ENCODE measurements at places on chromosomes 5 and 9.
A peak's percentile ranks its signal among the peaks of the same experiment; 100 is the strongest.

GRCh38 chr5:135221187-135221473 lies 177.9 kb downstream of the MACROH2A1 start:
- H3K27ac ChIP-seq, result no peak overlapping the region
- no peaks in the 10 kb centered on the region for H3K27me3 ChIP-seq
- no peaks in the 10 kb centered on the region for H3K36me3 ChIP-seq

- no peaks in the 10 kb centered on the region for H3K27me3 ChIP-seq
These were observed at the start of gene ZDHHC11 for GRCh38 chr5:850511-851006. Gene ZDHHC11, minus strand, starts transcription at chr5:850986. Its CDS starts 384 bp downstream, at chr5:850602.

DNA sequence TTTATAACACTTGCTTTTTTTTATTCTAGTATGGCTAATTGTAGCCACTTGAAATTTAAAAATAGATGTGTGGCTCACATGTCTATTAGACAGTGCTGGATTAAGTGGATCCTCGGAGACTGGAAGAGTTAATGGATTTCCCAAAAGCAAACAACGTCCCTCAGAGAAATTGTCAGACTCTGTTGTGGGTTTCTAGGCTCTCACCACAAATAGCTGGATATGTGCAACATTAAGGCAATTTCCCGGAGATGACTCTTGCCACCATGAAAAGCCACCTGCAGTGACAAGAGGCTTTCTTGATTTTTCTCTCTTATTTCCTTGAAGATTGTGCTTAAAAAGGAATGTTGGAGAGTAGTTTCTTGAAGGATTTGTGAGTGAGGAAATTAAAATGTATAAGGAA lies 43.2 kb downstream of the TMEM167A start:
- no peak for DNase-seq
- H3K27ac ChIP-seq, result no peak overlapping the region
- no peak overlapping the region for H3K4me3 ChIP-seq
- H3K36me3 ChIP-seq, result peaks cover 2% of the 10 kb centered on the region
- H3K4me1 ChIP-seq, result peaks cover 13% of the 10 kb centered on the region

GRCh38 chr5:92102313-92102712 lies 719.2 kb upstream of the ARRDC3 start:
- H3K4me1 ChIP-seq, result no peaks in the 10 kb centered on the region
- DNase-seq, result no peak
- no peak overlapping the region for H3K27ac ChIP-seq
- no peak overlapping the region for H3K4me3 ChIP-seq
- H3K27me3 ChIP-seq, result no peaks in the 10 kb centered on the region
- H3K36me3 ChIP-seq, result no peaks in the 10 kb centered on the region

GRCh38 chr5:10351919-10352318 lies 1.6 kb upstream of the MARCHF6 start:
- H3K27me3 ChIP-seq, result no peaks in the 10 kb centered on the region
- H3K4me1 ChIP-seq, result peaks cover 27% of the 10 kb centered on the region
- DNase-seq, result no peak
- H3K36me3 ChIP-seq, result peaks cover 2% of the 10 kb centered on the region

DNA sequence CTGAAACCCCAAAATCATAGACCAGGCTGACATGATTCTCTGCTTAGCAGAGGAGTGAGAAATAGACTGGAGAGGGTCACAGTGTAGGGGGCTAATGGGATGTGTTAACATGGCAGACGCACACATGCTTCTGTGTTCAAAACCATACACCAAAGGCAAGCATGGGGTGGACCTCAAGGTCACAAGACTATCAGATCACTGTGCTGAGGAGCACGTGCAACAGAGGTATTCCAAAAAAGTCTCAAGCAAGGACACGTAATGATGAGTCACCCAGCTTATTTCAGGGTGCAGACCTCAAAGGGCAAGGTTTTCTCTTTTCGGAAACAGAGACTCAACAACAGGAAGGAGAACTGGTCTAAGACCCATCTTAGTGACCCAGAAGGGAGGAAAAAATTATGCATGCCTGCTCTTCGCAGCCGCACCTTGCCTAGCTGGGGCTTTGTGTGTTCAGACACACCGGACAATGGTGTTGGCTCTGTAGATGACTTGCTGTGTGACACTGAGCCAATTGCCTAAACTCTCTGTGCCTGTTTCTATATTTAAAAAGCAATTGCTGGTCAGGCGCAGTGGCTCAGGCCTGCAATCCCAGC lies 20.3 kb downstream of the WHRN start:
- DNase-seq, result peak; percentile 61
- H3K27ac ChIP-seq, result peak overlapping the region; percentile 67
- no peak overlapping the region for H3K4me3 ChIP-seq
- H3K27me3 ChIP-seq, result no peaks in the 10 kb centered on the region
